ENCODE measurements at places on chromosomes 1 and 21.
A peak's percentile ranks its signal among the peaks of the same experiment; 100 is the strongest.

GRCh38 chr1:116724765-116725375 is 29.4 kb upstream of the CD2 start:
- peak; percentile 83 for DNase-seq

GRCh38 chr1:245956225-245956624 is 550.9 kb downstream of the SMYD3 start:
- no peak for DNase-seq

DNA sequence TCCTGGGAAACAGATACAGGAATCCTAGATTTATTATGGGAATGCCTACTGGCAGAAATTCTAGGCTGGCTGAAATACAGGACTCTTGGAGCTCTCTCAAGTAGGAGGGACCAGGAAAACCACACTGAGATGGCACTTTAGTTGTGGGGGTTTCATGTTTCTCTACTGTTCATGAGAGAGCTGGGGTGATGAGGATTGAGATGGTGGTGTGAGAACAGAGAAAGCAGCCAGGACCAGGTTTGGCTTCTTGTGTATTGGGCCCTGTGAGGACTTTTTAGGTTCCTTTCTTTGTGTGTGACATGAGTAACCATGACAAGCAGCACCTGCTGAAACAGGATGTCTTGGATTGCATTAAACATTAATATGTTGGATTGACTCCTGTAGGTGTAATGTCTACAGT is 4.9 kb downstream of the ARID1A start:
- DNase-seq, result no peak

DNA sequence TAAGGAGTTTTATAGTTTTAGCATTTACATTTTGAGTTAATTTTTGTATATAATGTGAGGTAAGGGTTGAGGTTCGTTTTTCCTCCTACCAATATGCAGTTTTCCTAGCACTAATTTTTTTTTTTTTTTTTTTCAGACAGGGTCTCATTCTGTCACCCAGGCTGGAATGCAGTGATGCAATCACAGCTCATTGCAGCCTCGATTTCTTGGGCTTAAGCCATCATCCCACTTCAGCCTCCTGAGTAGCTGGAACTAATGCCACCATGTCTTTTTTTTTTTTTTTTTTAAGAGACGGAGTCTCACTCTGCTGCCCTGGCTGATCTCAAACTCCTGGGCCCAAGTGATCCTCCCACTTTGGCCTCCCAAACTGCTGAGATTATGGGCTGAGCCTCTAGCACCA is 2.5 kb upstream of the UBASH3A start:
- DNase-seq, result no peak

- DNase-seq, result no peak
Measured at GRCh38 chr1:101139821-101140718, 96.7 kb upstream of the S1PR1 start.

GRCh38 chr1:1084372-1085170 is 10.5 kb upstream of the RNF223 start:
- DNase-seq, result no peak

DNA sequence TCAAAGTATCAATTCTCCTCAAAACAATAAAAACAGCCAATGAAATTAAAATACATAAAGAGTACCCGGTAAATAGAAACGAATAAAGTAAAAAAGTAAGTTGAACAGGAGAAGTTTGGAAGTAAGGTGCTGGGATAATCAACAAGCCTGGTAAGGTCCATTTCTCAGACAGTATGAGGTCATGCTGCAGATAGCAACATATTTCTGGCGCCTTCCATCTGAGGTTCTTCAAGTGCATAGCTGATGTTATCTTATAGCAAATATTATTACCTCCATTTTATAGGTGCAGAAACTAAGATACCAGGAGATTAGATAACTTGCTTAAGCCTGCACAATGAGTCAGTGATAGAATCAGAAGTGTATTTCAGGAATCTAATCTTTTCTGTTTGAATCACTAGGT is 23.7 kb upstream of the CEP350 start:
- no peak for DNase-seq

DNA sequence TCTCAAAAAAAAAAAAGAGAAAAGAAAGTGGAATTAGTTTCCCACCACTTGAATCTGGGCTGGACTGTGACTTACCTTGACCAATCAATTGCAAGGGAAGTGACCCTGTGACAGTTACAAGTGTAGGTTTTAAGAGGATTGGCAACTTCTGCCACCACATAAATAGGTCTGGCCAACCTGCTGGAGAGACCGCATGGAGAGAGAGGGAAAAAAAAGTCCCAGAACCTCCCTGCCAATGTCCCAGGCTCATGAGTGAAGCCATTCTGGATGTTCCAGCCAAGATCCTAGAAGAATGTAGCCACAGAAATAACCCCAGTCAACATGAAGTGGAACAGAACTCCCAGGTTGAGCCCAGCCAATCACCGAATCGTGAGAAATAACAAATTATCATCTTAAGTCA is 11.8 kb upstream of the ZMYM6 start:
- no peak for DNase-seq

DNA sequence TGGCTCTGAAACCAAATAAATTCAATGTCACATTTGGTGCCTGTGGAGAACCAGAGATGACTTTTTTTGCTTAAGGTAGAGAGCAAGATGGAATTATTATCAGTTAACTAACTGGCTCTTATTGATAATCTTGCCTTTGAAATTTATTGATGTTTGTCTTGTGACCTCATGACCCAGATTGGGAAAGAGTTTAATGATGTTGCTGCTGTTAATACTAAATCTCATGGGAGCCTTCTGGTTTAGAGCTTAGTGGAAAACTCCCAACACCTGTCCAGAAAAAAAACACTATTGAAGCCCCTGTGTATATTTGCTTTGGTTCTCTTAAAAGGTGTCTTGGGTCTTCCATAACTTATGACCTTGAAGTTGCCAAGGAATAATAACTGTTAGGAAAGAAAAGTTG is 9.9 kb downstream of the CHTOP start:
- no peak for DNase-seq

GRCh38 chr1:3355894-3356826 is 98.3 kb upstream of the ARHGEF16 start:
- DNase-seq, result no peak

- DNase-seq, result no peak
Measured at GRCh38 chr1:30901798-30902581, 6.6 kb downstream of the SDC3 start.

GRCh38 chr1:6239213-6239752 is 3.5 kb upstream of the ICMT start:
- no peak for DNase-seq

- DNase-seq, result no peak
Measured at GRCh38 chr1:70842562-70842961, 205.1 kb downstream of the PTGER3 start.

GRCh38 chr1:207965392-207966387 is 54.8 kb upstream of the CD34 start:
- no peak for DNase-seq

DNA sequence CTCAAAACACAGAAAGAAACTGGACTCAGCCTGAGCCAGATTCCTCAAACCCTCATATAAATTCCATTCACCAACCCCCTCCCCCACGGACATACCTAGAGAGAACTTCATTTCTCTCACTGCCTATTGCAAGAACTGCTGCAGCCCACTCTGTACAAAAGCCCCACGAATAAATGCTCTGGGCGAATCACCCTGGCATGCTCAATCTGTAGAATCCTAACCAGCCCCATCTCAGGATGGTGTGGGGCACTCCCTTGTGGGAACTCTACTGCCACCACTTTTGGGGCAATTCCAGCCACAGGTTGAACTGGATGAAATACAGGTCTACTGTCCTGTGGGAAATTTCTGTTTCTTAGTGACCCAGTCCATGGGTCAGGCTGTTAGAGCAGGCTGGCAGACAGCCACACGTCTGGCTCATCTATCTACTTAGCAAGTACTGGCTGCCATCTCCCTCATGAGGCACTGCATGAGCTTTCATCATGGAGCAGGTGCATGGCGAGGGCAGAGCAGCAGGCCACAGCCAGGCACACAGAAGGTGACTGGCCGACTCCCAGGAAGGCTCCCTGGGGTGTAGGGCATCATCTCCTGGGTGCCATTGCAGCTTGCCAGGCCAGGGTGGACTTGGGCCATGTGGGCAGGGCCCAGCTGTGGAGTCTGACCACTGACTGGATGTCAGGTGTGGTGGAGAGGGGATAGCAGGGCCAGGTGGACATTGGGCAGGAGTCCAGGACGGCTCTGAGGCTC is 1.6 kb upstream of the C1orf35 start:
- no peak for DNase-seq

- no peak for DNase-seq
Measured at GRCh38 chr1:23931491-23931880, 18.3 kb upstream of the CNR2 start.

DNA sequence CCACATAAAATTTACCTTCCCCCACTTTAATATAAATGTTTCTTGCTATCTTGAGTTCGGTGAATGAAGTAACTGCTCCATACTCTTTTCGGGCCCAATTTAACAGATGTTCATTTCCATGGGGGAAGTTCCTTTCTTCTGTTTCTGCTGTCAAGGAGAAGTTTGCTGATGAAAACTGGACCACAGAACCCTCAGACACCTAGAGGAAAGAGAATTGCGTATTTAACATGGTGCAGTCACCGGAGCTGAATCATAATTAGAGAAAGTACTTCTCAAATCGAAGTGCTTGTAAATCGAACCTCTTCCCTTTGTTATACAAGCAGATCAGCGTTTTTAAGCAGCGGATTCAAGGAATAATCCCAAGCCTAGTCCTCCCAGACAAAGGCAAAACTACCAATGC is 151.2 kb downstream of the TGFBR3 start:
- DNase-seq, result no peak

- no peak for DNase-seq
Measured at GRCh38 chr1:32339363-32339978, 3.4 kb upstream of the MARCKSL1 start.

DNA sequence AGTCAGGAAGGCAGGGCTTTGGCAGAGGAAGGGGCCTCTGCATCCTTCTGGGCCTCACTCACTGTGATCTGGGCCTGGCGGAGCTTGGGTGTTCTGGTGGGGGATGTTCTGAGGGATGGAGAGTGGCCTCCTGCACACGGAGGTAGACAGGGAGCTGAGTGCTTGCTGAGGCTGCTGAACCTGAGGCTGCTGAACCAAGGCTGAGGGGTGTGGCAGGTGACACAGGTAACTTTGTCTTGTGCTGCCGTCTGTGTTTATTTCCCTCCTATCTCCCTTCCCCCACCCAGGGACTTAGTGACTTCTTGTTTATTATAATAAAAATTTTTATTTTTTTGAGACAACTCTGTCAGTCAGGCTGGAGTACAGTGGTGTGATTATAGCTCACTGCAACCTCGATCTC is 37.7 kb upstream of the IFNLR1 start:
- no peak for DNase-seq

- no peak for DNase-seq
Measured at GRCh38 chr1:90100566-90100965, 105.7 kb downstream of the ZNF326 start.

DNA sequence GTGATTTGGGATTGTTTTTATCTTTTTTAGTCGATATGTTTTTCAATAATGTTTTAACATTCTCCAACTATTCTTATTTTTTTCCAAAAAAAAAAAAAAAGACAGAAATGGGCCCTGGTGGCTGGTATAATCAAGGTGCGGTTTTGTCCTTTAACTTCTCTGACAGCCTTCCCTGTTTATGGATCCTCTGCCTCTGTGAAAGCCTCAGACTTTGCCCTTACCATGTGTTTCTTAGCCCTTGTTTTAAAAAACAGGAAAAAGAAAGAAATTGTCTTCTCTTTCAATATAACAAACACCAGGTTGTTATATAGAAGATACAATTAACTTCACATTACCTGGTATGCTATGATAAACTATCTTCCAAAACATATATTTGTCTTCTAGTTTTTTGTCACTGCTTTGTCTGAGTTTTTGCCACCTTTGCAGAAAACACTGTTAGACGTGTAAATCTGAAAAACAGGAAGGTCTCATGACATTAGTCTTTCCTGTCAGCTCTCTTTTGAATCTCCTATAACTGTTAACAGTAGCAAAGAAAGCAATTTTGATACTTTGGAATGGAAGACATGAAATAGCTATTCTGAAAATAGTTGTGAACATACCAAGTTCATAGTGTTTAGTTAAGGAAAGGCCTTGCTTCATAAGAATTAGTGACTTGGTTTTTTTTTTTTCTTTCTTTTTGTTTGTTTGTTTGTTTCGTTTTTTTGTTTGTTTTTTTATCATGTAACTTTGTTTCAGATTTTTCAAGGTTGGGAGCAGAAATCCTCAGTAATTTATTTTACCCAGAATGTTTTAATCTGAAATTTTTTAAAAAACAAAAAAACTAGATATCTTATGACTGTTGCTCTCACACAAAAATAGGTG is 31.7 kb upstream of the CACYBP start:
- no peak for DNase-seq

GRCh38 chr1:11704691-11705475 is 13.4 kb downstream of the DRAXIN start:
- no peak for DNase-seq

DNA sequence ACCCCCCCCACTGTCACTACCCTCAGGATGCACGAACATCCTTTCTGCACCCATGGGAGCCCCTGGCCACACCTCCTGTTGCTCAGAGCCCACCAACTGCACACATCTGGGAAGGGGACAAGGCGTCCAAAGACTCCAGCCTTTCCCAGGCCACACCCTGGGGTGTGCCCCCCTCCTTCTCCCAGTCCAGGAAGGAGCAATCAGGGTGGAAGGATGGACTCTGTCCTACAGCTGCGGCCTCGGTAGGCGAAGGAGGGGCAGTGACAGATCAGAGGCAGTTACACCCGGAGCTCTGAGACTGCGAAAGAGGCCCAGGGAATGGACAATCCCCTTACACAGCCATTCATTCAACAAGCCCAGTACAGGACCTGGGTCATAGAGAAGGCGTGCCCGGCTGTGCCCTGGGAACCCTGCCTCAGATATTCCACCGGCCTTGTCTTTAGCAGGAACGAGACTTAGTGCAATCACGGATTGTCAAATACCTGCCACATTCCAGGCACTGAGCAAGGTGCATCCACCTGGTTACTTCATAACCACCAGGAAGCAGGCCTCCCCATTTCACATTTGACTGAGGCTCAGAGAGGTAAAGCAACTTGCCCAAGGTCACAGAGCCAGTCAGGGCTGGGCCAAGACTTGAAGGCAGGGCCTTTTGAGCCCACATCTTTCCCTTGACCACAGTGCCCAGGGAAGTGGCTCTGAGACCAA is 9.4 kb downstream of the HSPG2 start:
- DNase-seq, result no peak

- peak; percentile 77 for DNase-seq
Measured at GRCh38 chr1:226634166-226634588, 85.6 kb downstream of the STUM start.

DNA sequence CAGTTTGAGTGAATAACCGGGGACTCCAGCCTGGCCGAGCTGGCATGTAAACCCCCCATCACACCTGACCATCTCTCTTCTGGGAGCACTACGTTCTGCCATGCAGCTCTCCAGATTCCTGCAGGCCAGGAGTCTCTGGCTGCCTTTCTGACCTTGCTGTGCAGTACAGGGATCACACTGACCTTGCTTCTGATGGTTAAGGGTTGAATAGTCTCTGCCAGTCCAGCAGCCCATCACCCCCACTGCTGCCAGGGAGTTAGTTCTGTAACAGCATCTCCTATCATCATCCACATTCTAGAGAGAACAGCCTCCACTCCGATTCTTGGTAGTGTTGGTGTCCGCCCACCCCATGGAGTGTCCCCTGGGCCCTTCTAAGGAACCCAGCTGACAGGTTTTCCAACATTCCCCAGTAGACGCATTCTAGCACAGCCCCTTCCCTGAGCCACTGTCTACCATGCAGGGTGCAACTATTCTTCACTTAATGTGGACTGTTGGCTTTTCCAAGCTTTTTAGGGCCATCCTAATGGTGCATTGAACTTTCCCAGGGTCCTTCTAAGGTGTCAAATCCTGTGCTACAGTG is 109.8 kb downstream of the RIPK4 start:
- no peak for DNase-seq

- DNase-seq, result no peak
Measured at GRCh38 chr1:195026792-195027191, 1581.4 kb downstream of the KCNT2 start.
